ENCODE measurements at places on chromosomes 5 and 9.

- DNase-seq = no peak
These were observed at the start of gene FCN1 for GRCh38 chr9:134917431-134918373. FCN1 (minus strand) TSS chr9:134917912; CDS start chr9:134917871, 41 bp downstream.

DNA sequence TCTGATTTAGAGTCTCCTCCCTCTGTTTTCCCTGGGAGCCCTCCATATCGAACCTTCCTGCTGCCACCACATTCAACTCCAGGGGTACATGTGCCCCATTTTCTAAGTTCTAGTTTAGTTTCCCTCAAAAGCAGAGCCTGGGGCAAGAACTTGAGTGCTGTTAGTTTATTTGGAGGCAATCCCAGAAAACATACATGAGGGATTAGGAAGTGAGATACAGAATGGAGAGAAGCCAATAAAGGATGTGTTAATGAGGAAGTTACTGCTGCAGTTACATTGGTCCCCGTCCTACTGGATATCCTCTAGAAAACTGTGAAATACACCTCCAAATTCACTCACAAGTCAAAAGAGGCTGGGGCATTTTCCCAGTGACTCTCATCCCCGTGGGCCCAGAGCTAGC is 159.4 kb upstream of the SMARCA2 start:
- no peak for DNase-seq

- DNase-seq = no peak
These were observed 175.1 kb downstream of the HCN1 start for GRCh38 chr5:45521067-45521466.

DNA sequence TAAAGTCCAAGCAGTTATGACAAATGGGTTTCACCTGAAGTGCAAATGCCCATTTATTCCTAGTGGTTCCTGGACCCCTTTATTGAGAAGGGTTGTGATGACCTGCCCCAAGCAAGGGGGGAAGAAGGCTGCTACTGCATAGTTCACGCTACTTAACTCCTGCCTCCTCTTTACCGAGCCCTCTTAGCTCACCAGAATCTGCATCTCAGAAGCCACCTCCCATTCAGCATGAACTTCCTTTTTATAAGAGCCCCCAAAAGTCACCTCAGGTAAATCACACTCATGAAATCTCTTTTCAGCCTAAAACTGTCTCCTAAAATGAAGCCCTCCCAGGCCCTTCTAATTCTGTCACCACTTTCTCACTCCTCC is 26.6 kb upstream of the C9orf72 start:
- DNase-seq = no peak

GRCh38 chr9:129524582-129525270 is 96.2 kb downstream of the C9orf50 start:
- DNase-seq = no peak

Measured in naive thymus-derived CD8-positive, alpha-beta T cell (primary cell).